Effector memory CD8-positive, alpha-beta T cell (primary cell): ENCODE measurements at places on chromosomes 1 and 21.

DNA sequence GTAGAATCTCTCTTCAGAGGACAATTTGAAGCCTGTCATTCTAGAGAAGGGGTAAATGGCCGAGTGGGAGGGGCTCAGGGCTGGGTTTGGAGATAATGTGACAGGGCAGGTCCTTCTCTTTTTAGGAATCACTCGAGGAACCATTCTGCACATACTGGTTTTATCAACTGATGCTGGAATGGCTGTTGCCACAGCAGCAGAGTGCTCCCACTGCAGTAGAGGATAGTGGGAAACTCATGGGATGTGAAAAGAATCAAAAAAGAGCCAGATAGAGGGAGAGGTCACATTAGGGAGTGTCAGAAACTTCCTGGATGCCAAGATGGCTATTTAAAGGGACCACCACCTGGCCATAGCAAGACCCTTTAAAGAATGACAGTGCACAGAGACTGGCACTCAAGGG is 105.3 kb downstream of the NAV1 start:
- DNase-seq = no peak

DNA sequence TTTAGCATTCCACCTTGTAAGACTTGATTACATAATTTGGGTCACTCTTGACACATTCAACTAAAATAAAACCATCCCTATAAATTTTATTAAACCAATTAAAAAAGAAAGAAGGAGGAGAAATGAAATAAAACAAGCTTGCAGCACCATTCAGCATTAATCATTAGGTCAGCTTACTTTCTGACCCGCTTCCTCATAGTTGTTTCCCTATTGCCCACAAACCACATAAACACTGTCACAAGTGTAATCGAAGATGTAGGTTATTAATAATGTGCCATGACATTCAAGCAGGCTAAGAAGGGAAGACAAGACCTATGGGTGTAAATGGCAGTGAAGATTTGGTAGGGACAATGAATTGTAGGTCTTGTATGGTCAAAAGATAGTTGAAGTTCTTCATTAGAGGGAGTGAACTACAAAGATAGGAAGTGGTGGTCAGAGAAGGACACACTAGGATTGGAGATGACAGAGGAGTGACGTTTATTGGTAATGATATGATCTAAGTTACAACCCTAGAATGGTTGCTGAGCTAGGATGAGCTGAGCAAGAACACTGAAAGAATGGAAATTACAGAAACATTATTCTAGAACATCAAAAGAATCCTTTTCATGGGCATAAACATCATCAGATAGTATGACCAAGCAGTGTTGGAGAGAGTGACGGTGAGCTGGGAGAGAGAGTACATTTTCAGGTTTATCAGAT is 231.5 kb downstream of the KCNT2 start:
- no peak for DNase-seq

GRCh38 chr1:244242446-244242845 is 191.4 kb downstream of the ZBTB18 start:
- no peak for DNase-seq

DNA sequence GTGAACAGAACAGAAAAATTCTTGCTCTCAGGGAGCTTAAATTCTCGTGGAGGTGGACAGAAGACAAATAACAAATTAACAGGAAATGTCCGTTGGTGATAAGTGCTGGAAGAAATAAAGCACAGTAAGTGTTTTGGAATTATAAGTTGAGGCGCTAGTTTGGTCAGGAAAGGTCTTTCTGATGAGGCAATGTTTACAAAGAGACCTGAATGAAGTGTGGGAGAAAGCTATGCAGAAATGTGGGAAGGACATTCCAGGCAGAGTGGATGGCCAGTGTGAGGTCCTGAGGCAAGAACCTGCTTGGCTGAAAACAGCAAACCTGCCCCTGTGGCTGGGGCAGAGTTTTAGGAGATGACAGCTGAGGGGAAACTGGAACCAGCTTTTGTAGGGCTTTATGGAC is 23.3 kb downstream of the NGF start:
- no peak for DNase-seq

- DNase-seq = no peak
Measured at GRCh38 chr21:42025376-42026081, 15.4 kb upstream of the ZBTB21 start.

DNA sequence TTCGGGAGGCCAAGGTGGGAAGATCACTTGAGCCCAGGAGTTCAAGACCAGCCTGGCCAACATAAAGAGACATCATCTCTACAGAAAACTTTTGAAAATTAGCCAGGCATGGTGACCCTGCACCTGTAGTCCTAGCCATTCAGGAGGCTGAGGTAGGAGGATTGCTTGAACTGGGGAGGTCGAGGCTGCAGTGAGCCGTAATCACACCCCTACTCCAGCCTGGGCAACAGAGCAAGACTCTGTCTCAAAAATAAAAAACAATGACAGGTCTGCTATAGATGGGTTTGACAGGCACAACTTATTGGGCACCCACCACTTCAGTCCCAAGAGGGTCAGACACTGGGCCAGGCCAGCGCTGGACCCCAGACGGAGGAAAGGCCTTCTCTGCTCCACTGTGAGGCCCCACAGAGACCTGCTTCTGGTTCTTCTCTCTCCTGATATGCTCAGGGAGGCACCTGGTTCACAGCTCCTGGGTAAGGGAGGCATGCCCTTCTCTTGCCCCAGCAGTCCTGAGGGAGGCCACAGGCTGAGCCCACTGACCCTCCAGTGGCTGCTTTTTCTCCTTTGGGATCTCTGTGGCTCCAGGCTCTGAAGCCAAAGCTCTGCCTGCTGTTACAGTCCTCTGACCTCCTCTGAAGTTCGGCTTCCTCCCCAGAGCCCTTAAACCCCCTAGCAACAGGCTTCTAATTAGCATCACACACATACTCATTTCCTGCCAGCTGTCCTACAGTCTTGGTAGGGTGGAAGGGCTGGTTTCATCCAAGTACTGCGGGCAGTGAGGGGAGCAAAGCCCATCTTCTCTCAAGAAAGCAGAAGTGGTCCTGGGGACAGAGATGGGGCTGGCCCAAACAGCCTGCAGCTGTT is 14.4 kb downstream of the S100A16 start:
- no peak for DNase-seq

GRCh38 chr1:3495776-3496745 is 41.6 kb downstream of the ARHGEF16 start:
- no peak for DNase-seq

GRCh38 chr1:118184739-118185083 is 317 bp downstream of the SPAG17 start:
- no peak for DNase-seq

- no peak for DNase-seq
Measured at GRCh38 chr1:59340411-59341307, 43.8 kb downstream of the FGGY start.

- DNase-seq = no peak
Measured at GRCh38 chr1:76268341-76268740, 193.8 kb downstream of the ST6GALNAC3 start.

DNA sequence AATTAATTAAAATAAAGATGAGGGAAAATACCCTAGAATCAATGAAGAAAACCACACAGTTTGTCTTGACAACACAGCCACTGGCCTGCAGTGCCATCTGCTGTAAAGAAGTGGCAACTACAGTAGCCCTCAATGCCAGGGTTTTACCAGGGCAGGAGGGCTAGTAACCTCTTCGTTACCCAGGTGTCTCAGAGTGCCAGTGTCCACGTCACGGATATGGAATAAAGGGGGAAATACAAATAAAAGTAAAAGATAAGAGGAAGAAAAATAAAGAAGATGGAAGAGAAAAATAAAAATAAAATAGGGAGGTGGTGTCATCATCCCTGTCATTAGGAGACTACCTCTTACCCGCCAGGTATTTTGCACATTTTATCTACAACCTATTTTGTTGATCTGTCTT is 14.2 kb upstream of the SLC44A3 start:
- DNase-seq = peak; percentile 30

DNA sequence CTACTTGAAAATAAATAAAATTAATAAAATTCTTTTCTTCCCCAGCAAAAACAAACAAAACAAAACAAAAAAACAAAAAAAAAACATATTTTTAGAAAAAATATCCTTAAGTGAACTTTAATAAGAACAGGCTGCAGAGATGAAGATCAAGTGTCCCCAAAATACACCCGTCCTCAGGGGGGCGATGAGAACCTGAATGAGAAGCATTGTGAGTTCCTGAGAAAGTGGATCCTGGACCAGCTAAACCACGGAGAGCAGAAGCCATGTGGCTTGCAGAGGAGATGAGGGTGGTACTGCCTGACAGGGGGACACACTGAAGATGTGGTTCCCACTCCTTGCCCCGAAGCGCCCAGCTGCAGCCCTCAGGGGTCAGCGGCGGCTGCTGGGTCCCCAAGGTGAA is 89.3 kb downstream of the ITPKB start:
- no peak for DNase-seq

- no peak for DNase-seq
Measured at GRCh38 chr1:22953057-22953739, 19.5 kb downstream of the LACTBL1 start.

DNA sequence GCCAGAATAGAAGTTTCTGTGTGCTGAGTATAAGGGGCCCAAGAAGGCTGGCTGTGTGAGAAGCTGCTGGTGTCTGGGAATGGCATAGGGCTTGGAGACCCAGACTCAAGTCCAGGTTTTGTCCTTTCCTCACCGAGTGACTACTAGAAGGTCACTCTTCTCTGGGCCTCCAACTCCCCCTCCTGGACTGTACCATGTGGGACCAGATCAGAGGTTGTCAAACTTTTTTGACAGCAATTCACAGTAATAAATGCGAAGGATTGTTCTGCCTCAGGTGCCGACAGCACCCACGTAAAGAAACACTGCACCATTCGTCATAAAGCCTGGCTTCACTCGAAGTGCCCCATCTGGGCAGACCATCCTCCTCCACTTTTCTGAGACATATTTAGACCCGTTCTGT is 29.0 kb downstream of the PKP1 start:
- no peak for DNase-seq
